ENCODE measurements at places on chromosomes 6 and 20. TPM values are rescaled to one million over a fixed set of nuclear protein-coding genes. Genes with fewer than 3 reads are reported as not detected.

The BPIFA1 gene
- total RNA-seq, result not detected

The VEGFA gene
- total RNA-seq, result 164 TPM

The CCDC170 gene
- total RNA-seq, result 0.47 TPM

The SLC17A1 gene
- not detected for total RNA-seq

The NOX3 gene
- total RNA-seq, result not detected

The BHLHE23 gene
- total RNA-seq, result not detected

The BPIFB1 gene
- total RNA-seq, result not detected
